ENCODE measurements at places on chromosomes 13 and 19.

DNA sequence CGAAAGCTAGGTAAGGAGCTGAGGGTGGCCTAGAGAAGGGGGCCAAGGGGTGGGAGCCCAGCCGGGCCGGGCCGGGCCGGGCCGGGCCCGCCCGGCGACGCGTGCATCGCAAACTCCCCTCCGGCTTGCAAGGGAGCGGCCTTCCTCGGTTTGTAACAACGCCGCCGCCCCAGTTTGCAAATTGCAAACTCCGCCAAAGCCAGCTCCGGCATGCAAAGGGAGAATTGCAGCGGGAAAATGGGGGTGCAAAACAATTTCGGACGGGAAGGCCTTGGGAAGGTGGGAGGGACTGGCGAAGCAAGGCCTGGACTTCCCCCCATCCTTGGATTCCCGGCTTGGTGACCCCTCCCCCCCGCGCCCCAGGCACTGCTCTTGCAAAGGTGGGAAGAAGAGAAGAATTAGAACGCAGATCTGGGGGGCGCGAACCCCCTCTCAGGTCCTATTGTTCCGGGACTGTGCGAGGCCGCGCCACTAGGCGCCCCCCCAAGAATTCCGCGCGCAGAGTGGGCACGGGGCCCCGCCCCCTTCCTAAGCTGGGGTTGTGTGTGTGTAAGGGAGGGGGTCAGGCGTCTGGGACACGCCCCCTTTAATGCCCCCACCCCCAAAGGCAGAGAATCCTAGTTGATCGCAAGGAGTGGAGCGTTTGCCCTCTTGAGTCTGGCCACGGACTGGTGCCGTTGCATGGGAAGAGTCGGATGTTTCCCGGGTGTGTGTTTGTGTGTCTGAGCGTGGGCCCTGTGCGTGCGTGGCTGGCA is 926 bp downstream of the PRR12 start:
- peak; percentile 15 for DNase-seq

DNA sequence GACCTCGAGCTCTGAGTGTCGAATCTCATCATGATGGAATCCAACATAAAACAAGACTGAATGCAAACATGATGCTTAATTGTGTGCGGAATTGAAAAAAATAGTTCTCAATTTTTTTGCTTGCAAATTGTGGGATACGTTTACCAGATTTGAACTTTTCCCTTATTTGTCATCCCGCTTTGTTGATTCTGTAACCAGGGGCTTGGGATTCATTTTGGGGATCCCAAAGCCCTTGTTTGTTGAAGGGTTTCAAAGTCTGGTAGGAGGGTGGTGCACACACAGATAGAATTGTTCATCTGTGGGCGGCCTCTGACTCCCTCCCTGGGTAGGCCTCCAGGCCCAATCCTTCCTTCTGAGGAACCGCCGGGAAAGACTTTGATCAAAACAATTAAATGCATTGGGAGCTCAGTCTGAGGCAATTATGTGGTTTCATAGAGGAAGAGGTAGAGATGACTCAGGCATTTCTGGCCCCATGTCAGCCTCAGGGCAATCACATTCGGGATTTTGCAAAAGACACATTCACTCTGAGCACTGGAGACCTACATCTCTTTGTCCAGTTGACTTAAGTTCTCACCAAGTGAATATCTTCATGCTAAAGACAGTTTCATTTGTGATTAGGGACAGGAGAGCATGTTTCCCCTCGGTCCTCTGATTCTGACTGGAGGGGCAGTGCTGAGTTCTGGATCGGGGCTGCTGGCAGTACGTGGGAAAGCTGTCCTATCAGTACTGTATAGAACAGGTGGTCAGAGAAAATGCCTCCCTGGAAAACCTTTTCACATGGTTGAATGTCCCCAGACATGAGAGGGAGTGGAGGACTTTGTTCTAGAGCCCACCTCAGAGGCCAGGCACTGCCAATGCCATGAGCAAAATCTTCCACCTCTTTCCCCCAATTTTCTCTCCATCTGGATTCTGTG is 27.8 kb upstream of the IGFL4 start:
- DNase-seq: no peak

DNA sequence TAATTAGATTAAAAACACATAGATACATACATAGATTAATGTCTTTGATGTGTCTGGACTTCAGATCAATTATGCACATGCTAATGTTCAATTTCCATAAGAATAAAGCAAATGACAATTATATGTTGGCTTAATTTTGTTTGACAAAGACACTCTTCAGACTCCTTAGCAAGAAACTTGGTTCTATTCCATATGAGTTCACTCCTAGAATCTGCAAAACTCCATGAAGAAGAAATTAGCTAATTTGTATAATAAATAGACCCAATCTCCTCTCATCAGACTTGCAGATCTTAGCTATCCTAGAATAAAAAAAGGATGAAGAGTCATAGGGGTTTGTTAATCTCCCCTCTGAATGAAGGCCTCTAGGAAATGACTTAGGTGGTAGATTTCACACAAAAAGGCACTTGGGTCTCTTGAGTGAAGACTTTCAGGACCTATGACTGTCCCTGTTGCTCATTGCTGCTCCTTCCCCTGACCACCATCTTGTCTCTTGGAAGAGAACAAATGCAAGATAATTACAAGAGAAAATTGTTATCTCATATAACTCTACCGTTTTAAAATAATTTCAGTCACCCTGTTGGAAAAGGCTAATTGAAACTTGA is 302.2 kb downstream of the EFNB2 start:
- DNase-seq: no peak

DNA sequence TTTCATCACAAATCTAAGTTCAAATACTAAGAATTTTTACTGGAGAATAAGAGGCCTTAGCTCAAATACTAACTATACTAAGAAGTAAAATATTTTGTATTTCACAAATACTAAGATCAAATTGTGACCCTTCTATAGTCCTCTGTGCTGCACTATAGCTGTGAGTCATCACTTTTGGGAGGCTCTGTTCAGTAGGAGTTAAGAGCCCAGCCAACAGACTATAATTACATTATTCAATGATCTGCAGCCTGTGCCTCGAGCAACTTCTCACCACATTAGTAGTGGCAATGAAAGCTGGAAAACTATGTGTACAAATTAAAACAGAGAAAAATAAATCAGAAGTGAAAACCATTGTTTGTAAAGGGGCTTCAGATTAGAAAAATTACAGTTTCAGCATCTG is 147.3 kb upstream of the GPC6 start:
- no peak for DNase-seq

GRCh38 chr19:6979399-6979798 is 41.8 kb downstream of the MBD3L2B start:
- no peak for DNase-seq

GRCh38 chr13:75258159-75258782 is 223.7 kb downstream of the TBC1D4 start:
- DNase-seq: no peak

DNA sequence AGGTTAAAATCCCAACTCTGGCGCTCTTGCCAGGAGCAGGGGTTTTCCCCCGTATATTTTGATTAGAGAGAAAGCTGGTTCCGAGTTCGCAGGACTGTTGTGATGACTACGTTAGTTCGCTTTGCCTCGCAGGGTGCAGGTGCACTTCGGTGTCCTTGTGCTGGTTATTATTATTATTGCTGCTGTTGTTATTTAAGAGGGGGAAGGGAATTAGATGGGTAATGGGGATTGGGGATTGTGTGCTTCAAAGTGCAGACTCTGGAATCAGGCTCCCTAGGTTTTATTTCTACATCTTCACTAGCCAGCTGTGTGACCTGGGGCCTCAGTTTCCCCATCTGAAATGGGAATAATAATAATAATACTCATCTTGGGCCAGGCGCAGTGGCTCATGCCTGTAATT is 15.2 kb downstream of the ACP7 start:
- no peak for DNase-seq

GRCh38 chr19:18788529-18789421 is 2.3 kb downstream of the COMP start:
- no peak for DNase-seq

GRCh38 chr13:40333226-40333625 is 333.2 kb downstream of the FOXO1 start:
- no peak for DNase-seq

- no peak for DNase-seq
Observed at GRCh38 chr19:47370045-47370611, 21.0 kb downstream of the DHX34 start.

- DNase-seq: no peak
Observed at GRCh38 chr19:53086949-53087348, 16.3 kb downstream of the ZNF160 start.

GRCh38 chr19:45524575-45525129 is 17.4 kb downstream of the VASP start:
- no peak for DNase-seq

GRCh38 chr13:26881154-26881553 is 120.6 kb upstream of the GPR12 start:
- DNase-seq: no peak

DNA sequence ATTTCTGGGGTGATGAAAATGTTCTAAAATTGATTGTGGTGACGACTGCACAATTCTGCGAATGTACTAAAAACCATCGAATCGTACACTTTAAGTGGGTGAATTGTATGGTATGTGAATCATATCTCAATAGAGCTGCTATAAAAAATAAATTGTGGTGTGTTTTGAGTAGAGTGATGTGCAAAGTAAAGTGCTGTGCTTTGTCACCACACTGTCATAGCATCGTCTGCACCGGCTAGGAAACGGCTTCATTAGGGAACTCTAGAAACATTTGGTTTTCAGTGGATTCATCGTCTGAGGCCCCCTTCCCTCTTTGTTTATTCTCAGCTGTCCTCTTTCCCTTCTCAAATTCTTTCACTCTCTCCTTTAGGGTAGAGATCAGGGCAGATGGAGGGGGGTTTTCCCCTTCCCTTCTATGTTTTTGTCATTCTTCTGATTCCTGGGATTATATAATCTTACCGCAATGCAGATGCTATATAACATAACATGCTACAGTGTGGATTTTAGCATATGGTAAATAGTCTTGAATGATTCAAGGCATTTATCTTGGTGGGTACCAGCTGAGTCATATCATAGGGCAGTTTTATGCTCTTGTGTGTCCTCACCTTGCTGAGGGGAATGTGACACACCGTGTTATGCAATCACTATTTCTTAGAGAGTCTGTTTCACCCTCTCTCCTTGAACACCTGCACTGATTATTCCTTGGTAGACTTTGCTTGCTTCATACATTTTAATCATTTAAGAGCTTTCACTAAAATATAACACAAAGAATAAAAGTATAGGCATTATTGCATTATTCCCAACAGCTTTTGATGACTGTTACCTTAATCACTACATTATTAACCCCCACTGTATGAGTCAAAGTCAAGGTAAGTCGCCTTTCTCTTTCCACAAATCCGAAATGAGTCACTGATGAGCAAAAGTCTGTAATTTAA is 239.4 kb downstream of the DCLK1 start:
- no peak for DNase-seq

GRCh38 chr19:12796146-12797071 is 5.1 kb downstream of the JUNB start:
- DNase-seq: peak; percentile 64

GRCh38 chr13:21603531-21604448 is at the start of gene MICU2:
TSS of gene MICU2 (minus strand) at chr13:21604170. CDS start at chr13:21604148, 22 bp downstream.
- peak; percentile 84 for DNase-seq

DNA sequence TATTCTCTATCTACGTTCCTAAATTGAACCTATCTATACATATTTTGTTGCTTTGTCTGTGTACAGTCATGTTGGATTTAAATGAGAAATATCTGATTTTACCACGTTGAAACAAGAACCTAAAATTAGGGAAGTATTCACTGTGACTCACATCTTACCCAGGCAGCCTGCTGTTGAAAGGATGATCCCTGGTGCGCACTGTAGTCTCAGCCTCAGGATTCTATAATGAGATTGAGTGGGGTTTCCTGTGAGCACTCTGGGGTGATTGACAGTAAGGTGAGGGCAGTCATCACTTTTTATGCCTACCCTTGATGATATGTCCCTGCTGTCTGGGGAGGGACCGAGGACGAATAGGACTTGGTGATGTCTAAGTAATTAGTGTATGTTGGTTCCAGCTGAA is 35.4 kb downstream of the PCCA start:
- no peak for DNase-seq

DNA sequence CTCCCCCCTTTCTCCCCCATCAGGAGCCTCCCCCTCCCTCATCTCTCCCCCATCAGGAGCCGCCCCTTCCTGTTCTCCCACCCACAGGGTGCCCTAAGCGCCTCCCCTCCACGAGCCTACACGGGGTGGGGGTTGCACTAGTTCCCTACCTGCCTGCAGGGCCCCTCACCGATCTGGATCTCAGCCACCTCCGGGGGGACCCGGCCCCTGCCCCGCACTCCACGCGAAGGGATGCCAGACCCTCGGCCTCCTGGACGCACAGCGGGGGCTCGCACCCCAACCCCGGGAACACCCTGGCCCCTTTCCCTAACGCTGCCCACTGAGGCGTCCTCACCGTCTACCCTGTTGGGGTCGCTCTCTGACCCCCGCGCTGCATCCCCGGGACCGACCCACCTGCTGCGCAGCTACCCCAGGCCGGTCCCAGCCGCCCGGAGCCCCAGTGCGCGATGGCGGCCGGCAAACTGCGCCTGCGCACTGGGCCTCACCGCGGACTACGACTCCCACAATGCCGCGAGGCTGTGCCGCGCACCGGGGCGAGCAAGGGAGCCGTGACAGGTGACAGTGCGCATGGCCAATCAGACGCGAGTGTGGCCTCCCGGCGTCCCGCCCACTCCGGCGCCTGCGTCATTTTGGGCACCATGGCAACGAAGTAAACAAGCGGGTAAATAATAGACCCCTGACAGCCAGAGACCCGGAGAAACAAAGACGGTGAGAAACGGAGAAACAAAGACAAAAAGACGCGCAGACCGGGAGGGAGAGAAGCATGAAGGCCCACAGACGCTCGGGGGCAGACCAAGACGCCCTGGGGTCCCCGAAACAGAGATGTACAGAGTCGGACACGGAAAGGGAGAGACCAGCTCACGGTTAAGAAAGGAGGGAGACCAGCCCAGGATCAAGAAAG is at the start of gene ZSCAN18:
Gene ZSCAN18, minus strand, starts transcription at position 451 of the 901 bp plus-strand sequence. CDS start 7,964 bp downstream, outside the sequence.
- DNase-seq: peak; percentile 91

- DNase-seq: no peak
Observed at GRCh38 chr19:34507414-34508067, 26.0 kb downstream of the WTIP start.

- DNase-seq: no peak
Observed at GRCh38 chr19:29635963-29636362, 29.3 kb upstream of the PLEKHF1 start.

DNA sequence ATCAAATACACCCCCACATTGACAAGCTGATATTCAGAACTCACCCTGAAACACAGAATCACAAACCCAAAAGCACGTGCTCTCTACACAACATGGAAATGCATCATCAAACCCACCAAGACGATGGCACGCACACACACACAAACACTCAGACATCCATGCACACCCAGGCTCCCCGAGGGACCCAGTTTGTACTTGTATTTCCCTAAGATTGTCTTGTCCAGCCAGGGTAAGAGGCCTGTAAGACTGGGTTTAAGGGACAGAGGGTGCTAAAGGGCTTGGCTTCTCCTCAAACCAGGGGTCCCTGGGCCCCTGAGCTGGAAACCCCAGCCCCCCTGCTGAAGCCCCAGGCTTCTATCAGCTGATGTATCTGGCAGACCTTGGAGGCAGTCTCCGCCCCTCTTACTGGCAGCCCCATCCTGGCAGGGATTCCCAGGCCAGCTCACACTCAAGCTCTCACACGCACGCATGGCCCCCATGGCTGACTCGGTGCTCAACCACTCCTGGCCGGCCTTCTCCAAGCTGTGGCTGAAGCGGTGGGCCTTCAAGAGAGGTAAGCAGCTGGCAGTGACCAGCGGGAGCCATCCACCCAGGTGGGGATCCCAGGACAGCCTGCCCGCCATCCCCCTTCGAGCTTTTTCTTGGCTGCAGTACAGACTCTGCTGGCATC is 6.5 kb downstream of the ARHGEF18 start:
- DNase-seq: no peak

All from occipital lobe (tissue), 3 donors.